ENCODE measurements at places on chromosomes 11 and 22.

- peak; percentile 73 for ATAC-seq
These were observed 1.7 kb downstream of the IL17REL start for GRCh38 chr22:50010676-50011446.

DNA sequence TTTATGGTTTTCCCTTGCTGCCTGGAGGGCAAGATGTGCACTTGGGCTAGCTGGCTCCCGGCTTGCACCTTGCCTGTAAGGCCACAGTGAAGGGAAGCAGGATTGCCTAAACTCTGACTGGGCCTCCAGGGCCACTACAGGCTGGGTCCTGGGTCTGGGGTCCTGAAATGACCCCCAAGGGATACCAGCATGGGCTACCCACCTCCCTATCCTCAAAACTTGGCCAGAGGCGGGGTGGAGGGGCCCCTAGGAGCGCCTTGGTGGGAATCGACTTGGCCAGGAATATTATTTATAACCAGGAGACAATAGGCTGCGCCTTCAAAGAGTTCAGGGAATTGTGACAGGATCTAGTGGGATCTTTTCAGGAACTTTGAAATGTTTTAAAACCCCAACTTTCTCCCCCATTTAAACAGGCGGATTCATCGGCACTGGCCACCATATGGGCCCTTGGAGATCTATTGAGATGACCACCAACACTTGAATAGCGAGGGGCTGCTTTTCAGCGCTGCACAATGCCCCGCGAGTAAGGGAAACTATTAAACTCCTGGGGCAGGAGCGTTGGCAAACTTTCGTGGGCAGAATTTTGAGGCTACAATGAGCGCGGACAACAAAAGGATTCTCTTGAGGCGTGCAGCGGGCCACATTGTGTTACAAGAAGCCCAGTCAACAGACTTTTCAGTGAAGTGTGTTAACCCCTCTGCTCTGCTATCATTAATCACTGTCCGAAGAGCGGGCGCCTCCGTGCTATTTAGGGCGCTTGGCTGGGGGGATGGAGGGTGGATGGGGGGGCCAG is 15.2 kb downstream of the PAX6 start:
- ATAC-seq = no peak

- no peak for ATAC-seq
These were observed 590 bp upstream of the CD6 start for GRCh38 chr11:60970890-60971289.

DNA sequence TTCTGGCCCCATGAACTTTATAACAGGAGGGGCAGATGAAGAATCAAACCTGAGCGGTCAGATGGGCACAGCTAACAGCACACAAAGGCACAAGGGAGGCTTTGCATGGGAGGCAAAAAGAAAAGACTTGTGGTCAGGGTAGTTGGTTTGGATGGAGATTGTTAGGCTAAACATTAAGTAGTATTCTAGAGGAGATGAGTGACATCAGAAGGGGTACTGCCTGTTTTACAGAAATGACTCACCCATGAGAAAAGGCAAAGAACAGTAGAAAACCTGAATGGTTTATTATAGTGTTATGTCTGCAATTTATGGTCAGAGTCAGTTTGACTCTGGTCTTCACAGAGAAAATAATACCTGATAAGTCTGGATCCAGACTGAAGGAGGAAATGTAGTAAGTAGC is 129.8 kb upstream of the KIRREL3 start:
- no peak for ATAC-seq

Data from stimulated activated memory B cell treated with anti-CD40 and anti-IgM and Interleukin-4, amounts not matched to agents 10 μg/mL and 1 μg/mL and 100 μg/mL, for 72 hours (primary cell).